HL-60 (cell line): ENCODE measurements at places on chromosomes 6 and 20.

- no peak for DNase-seq
Measured at GRCh38 chr6:47059216-47059885, 17.2 kb upstream of the ADGRF1 start.

- DNase-seq, result no peak
Measured at GRCh38 chr20:12133553-12133952, 215.9 kb downstream of the BTBD3 start.

DNA sequence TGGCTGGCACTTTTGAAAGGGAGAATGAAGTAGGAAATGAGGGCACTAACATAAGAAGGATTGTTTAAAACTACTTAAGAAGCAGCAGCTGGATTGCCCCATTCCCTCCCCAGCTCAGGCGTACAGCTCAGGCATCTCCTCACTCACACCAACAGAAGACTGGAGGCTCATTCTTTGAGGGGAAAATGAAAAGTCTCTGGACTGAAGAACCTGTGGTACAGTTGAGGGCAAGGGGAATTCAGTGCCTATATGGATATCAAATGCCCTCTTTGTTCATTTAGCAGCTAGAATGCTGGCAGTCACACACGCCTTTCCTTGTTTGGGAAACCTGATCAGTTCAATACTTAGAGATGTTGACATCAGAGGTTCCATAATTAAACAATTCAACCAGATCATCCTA, 502.1 kb upstream of the SOX4 start:
- DNase-seq, result no peak

GRCh38 chr6:17591287-17591686, 8.8 kb upstream of the FAM8A1 start:
- DNase-seq, result no peak

DNA sequence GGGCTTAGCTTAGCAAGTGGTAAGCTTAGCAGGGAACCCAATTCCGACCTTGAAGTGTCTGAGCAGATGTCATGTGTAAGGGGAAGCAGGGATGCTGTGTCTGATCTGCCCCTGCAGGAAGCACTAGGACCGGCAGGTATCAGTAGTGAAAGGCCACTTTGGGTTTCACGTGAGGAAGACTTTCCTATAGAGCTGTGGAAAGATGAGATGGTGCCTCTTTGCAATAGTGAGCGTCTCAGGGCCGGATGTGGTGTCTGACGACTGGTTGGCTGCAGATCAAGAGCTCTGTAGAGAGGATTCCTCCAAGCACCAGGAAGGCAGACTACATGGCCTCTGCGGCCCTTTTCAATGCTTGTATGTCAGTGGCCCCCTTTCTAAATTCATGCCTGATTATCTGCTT, 98.3 kb downstream of the TIAM2 start:
- DNase-seq, result no peak

GRCh38 chr6:145887969-145888368, 73.4 kb upstream of the FBXO30 start:
- DNase-seq, result no peak

GRCh38 chr6:142325111-142325510, 23.3 kb downstream of the ADGRG6 start:
- DNase-seq, result no peak

DNA sequence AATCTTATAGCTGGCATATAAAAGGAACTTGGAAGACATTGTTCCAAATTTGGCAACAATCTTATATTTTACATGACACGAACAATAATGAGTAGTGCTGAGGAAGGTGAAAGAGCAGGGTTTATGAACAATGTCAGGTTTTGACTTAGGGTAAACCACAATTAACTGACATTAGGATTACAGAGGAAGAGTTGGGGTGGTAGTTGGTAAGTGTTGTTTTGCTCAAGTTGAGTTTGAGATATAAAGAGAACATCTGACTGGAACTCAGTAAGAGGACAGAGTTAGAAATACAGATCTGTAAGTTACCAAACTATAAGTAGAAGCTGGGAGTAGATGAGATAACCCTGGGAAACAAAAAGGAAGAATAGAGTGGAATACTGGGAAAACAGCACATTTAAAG, 15.1 kb downstream of the RTN4IP1 start:
- DNase-seq, result no peak

GRCh38 chr6:83853178-83854000, at the start of gene RIPPLY2:
Gene RIPPLY2 (plus strand): TSS chr6:83853360. CDS start chr6:83853417, 57 bp downstream.
- no peak for DNase-seq

- no peak for DNase-seq
Measured at GRCh38 chr6:112214739-112215269, 39.6 kb downstream of the LAMA4 start.

DNA sequence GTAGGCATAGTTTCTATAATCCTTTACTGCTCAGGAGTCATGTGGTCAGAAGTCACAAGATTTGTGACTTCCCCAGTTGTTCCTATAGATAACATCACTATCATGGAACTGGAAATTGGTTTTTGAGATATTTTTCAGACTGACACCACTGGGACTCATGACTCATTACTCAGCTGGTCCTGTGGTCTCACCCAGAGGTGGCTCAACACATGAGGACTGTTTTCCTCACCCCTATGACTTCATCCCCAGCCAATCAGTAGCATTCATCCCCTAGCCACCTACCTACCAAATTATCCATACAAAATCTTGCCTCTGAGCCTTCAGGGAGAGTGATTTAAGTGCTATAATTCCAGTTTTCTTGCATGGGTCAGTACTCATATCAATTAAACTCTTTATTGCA, 1217.7 kb downstream of the EPHA7 start:
- DNase-seq, result no peak

- DNase-seq, result no peak
Measured at GRCh38 chr6:5084360-5084780, 771 bp upstream of the PPP1R3G start.

- DNase-seq, result no peak
Measured at GRCh38 chr6:167778497-167779128, 48.1 kb upstream of the AFDN start.

DNA sequence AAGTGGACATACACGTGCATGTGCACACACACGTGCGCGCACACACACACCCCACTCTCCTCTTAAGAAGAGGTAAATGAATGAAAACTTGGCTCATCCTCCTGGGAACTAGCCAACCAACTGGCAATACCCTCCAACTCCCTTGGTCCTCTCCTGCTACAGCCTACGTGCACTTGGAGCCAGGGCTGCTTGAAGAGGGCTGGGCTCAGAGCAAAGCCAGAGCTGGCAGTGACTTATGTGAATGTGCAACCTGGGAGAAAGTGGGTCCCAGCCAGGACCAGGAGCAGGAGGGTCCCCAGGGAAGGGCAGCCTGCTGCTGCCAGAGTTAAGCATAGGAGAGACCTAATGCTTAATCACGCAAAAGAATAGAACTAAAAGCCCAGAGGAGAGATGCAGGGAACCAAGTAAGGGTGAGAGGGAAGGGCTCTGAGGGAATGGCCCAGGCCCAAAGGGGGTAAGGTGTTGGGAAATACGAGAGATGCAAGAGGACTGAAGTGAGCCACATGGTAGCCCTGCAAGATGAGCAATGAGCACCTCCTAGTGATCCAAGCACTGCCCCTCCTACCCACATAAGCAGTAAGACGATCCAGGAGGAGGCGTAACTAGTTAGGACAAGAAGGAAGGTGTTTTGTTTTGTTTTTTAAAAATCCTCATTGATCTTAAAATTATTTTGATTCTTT, 24.7 kb downstream of the TRAF3IP2 start:
- DNase-seq, result no peak

DNA sequence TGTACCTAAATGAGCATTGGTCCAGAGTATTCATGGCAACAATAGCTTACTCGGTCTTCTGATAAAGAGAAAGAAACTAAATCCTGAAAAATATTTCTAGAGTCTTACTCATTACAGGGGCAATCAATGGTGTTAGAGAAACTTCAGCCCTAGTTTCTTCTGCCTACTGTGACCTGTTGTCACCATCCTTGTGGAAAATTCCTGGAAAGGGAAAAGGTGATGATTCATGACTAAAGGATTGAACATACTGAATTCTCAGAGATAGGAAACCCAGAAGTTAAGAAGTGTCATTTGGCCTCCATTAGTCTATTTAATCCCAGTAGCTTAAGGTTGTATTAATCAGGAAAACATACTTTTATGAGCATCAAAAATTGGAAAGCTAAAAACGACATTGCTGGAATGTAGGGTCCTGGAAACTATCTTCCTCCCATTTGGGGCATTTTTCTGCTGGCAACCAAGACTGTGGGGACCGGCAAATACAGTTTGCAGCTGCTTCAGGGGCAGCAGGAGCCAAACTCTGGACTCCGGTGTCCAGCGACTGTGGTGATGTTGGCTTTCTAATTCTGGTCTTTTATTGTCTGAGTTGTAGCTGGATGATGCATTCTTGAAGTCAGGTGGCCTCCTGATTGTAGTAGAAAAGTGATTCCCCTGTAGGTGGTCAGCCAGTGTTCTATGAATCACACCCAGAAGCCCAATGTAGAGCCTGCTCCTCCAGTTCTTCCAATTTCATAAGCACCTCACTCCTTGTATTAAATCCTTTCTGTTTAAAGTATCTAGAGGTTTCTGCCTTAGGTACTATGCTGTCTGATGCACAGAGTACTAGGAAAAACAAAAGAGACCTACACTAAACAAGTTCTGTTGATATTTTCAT, 67.6 kb downstream of the LCA5 start:
- DNase-seq, result no peak

DNA sequence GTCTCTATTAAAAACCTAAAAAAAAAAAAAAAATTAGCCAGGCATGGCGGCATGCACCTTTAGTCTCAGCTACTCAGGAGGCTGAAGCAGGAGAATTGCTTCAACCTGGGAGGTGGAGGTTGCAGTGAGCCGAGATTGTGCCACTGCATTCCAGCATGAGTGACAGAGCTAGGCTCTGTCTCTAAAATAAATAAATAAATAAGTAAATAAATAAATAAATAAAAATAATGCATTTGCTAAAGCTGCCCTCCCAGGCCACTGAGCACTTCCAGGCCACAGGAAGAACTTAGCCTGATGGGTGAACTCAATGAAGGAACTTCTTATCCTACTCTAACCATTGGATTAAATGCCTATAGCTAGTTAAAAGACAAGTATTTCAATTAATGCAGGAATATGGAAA, 104.9 kb downstream of the SYNDIG1 start:
- no peak for DNase-seq

DNA sequence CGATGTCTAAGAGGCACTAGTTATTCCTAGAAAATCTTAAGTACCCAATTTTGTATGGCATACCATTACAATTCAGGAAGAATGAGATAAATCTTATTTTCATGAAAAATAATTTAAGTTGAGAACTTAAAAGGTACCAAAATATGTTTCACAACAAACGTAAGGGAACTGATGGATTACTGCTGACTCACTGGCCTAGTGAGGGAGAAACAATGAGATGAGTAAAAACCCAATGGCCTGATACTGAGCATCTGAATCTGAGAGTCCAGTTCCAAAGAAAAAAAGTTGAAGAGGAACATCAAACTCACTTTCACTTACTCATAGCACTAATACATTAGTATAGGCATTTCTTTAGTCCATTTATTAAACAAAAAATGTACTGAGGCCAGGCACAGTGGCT, 56.0 kb downstream of the MDN1 start:
- no peak for DNase-seq

- DNase-seq, result no peak
Measured at GRCh38 chr6:120451508-120451907, 882.8 kb downstream of the TBC1D32 start.

- DNase-seq, result no peak
Measured at GRCh38 chr20:43459022-43459942, 1.6 kb downstream of the SRSF6 start.

DNA sequence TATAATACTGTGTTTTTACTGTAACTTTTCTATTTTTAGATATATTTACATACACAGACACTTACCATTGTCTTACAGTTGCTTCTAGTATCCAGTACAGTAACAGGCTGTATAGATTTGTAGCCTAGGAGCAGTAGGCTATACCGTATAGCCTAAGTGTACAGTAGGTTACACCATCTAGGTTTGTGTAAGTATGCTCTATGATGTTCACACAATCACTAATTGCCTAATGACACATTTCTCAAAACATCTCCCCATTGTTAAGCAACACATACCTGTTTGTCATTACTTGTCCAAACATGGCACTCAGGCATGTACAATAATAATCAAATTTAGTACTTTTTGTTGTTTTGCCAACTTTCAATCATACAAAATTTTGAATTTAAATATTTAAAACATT, 757.3 kb downstream of the DOK5 start:
- no peak for DNase-seq

- DNase-seq, result peak; percentile 76
Measured at GRCh38 chr6:37368961-37369320, 15.2 kb downstream of the RNF8 start.

DNA sequence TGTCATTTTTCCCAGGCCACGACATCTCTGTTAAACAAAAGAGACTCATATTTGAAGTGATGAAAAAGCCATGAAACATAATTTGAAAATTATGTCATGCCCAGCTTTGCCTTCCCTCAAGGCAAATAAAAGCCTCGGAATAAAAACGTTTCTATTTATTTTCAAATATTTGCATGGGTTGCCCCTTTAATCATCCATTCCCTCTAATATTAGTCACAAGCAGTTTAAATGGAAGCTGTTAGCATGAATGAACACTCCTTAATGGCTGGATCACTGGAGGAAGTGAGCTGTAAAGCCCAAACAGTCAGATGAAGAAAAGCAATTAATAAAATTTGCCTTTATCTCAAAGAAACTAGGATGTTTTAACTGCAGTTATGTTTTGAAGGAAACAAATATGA, 69.3 kb upstream of the STMND1 start:
- DNase-seq, result no peak

DNA sequence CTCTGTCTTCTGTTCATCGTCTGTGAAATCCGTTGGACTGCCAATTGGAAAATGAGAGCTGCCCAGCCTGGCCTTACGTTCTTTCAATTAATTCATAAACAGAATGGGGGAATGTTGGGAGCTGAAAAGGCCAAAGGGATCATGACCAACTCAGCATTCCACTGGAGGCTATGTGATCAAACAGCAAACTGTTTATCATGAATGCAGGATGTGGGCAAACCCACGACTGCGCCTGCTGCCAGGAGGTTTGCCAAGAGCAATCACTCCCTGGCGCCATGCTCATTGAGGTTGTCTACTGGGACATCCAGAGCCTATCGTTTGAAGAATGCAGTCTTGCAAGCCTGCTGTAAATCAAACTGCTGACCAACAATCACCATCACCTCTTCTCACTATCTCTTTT, 9.3 kb upstream of the FKBP1A start:
- DNase-seq, result no peak

DNA sequence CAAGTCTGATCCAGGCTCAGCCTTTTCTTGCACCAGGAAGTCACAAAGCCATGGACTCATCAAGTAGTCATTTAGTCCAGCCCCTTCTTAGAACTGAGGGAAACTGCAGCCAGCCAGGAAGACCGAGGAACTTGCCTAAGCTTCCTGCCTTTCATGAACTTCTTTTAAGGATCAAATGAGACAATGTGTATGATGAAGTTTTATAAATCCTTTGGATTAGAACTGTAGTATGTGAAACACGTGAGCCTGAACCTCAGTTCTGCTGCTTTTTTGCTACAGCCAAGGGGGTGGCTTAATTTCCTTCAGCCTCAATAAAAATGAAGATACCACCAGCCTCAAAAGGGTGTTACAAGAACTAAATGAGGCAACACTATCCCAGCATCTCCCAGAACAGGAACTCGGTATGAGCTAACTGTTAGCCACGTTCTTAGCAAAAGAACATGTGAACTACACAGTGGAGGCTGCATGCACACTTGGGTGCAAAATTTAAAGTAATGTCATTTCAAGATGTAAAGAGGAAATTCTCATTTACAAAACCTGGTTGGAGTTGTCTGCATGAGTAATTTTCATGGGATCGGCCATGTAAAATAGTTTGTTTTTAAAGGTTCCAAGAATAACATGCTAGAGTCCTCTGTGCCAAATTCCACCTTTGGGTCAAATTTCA, 76.0 kb upstream of the TBC1D7 start:
- DNase-seq, result peak; percentile 93
